Right lobe of liver (tissue), 6 donors: ENCODE measurements at places on chromosomes 16 and 17.

GRCh38 chr17:56347639-56348038 lies 194.4 kb downstream of the ANKFN1 start:
- no peak for DNase-seq

GRCh38 chr17:70820276-70820675 lies 650.9 kb downstream of the KCNJ2 start:
- no peak for DNase-seq

DNA sequence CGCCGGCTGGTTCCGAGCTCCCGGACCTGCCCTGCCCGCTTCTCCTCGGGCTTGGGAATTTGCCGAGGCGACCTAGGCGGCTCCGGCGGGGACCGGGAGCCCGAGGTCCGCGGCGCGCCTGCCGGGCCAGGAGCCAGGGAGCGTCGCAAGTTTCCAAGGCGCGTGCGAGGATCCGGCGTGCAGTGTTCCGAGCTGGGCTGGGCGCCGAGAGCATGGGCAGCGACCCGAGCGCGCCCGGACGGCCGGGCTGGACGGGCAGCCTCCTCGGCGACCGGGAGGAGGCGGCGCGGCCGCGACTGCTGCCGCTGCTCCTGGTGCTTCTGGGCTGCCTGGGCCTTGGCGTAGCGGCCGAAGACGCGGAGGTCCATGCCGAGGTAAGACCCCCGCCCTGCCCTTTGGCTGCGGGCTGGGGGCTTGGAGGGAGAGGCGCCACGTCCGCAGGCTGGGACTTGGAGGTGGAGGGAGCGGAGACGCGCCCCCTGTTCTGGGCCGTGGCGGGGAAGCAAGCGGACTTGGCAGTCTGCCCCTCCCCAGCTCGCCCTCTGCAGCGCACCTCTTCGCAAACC lies 668 bp downstream of the MMP15 start:
- DNase-seq = peak; percentile 81

- DNase-seq = no peak
Measured at GRCh38 chr17:72660274-72661115, 432.0 kb downstream of the SLC39A11 start.

DNA sequence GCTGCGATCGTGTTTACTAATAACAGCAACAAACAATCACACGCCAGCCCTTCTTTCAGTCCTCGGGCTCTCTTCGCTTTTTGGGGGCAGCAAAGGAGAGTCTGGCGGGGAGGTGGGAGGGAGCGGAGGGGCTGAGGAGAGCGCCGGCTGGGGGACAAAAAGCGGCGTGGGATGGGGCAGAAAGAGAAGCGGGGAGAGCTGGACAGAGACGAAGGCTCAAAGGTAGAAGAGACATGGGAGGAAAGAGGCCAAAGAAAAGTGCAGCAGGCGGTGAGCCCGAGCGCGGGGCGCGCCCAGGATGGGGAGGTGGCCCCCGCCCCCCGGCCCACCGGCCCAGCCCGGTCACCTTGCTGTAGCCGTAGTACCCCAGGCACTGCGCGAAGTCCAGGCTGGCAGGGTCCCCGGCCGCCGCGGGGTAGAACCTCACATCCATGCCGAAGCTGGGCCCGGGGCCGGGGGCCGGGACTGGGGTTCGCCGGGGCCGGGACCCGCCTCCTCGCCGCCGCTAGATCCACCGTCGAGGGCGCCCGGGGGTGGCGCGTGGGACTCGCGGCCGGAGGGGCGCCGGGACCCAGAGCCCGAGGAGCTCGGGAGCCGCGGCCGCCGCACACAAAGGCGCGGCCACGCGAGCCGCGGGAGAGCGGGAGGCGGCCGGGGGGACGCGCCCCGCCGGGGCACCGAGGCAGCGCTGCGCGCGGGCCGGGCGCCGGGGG lies 496 bp downstream of the TOX3 start:
- DNase-seq = peak; percentile 55

DNA sequence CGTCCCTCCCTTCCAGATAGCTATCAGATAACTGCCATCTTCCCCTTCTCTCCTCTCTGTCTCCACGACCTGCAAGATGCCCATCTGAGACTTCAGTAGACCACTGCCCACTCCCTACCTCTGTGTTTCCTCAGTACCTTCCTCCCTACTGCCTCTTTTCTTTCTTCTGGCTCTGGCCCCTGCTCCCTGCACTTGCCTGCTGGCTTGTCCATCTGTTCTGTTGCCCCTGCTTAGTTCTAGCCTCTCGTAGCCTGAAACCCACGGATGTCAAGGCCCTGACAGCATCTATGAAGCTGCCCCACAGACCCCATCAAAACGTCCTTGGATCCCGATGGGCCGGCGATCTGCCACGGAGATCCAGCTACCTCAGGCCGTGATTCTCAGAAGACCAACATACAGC lies 53.0 kb downstream of the ELAC2 start:
- DNase-seq = no peak

GRCh38 chr16:86992587-86992986 lies 324.6 kb downstream of the C16orf95 start:
- DNase-seq = no peak

DNA sequence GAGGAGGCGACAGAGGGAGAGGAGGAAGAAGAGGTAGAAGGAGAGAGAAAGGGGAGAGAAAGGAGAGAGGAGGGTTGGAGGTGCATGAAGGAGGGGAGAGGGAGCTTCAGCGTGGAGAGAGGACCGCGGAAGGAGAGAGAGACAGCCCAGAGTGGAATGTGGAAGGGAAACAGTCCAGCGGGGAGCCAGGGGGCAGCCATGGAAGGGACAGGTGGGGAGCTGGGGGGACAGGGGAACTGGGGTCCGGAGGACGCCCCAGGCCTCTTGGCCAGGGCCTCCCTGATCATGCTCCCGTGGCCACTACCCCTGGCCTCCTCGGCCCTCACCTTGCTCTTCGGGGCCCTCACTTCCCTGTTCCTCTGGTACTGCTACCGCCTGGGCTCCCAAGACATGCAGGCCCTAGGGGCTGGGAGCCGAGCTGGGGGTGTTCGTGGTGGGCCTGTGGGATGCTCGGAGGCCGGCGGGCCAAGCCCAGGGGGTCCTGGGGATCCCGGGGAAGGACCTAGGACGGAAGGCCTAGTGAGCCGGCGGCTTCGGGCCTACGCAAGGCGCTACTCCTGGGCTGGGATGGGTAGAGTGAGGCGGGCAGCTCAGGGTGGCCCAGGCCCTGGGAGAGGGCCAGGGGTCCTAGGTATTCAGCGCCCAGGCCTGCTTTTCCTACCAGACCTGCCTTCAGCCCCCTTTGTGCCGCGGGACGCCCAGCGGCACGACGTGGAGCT lies 759 bp downstream of the ASPHD1 start:
- no peak for DNase-seq

DNA sequence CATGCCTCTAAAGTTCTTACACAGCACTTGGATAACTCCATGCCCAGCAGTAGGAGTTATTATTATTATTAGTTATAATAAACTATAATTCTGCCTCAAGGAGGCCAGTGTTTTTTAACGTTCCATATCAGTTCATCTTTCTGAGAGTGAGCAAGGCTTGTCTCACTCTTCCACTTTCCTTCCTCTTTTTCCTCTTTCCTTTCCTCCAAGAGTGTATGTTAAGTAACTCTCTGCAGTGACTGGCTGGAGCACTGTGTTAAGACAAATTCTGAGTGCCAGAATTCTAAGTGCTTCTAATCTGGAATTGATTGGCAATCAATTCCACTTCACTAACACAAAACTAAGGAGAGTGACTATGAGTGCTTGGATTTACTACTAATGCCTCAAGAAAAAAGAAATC lies 16.4 kb downstream of the CLEC19A start:
- no peak for DNase-seq
